NCI-H1694 treated with DMSO at 0.1 percent for 48 hours (cell line): ENCODE measurements at places on chromosomes 11 and 22.

GRCh38 chr11:96357794-96358193, 14.8 kb upstream of the MAML2 start:
- no peak for DNase-seq

GRCh38 chr11:121323046-121323607, 30.6 kb downstream of the SC5D start:
- no peak for DNase-seq

GRCh38 chr11:87116185-87116584, 78.5 kb downstream of the TMEM135 start:
- DNase-seq: no peak

- DNase-seq: no peak
Measured at GRCh38 chr11:34214961-34215805, 109.8 kb downstream of the NAT10 start.

DNA sequence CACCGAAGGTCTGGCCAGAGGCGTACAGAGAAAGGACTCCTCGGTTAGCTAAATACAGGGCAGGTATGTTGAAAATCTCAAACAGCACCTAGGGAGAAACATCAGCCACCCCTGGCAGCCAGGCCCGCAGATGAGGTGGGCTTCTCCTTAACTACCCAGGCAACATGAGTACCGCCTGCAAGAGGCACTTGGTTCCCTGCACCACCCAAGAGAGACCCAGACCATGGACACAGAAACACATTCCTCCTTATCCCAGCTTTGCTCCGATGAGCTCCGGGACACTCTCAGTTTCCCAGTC, 53.0 kb downstream of the DHCR7 start:
- no peak for DNase-seq

DNA sequence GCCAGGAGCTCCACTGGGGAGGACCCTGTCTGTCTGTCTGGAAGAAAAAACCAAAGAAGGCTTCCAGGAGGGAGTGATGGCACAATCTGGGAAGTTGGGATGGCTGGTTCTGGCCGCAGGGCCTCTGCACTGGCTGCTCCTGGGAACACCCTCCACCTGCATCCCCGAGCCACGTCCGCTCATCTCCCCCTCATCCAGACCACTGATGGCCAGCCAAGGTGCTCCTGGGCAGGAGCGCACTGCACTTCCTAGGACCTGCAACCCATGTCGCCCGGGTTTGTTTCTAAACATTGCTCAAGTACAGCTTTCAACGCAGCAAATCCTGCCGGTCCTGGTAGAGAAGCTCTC, 4.9 kb upstream of the IFITM10 start:
- DNase-seq: no peak

DNA sequence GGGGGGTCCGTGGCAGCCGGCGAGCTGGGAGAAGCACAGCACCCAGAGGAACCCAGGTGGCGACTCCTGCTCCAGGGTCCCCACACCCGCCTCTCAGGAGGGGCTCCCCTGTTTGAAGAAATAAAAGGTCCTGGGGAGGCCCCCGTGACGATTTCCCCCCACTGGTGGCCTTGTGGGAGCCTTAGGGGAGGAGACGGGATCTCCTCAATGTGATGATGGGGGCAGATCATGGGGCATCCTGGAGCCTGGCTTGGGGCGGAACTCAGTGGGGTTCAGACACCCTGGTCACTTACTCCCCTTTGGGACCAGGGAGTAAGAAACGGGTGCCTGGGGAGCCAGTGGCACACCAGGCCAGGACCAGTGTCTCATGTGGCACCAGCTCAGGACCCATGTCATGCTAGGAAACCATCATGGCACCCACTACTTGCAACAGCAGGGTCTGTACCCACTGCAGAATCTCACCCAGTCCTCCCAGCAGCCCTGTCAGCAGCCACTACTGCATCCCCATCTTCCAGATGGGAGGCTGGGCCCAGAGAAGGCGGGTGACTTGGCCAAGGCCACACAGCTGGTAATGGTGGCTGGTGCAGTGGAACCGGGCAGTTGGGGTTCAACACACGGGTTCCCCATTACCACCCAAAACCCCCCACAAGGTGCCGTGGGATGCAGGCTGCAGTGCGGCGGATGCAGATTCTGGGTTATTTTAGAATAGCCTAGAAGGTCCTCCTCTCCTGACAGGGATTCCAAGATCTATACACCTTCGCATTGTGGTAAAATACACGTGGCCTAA, 130.7 kb downstream of the CTTN start:
- DNase-seq: no peak

DNA sequence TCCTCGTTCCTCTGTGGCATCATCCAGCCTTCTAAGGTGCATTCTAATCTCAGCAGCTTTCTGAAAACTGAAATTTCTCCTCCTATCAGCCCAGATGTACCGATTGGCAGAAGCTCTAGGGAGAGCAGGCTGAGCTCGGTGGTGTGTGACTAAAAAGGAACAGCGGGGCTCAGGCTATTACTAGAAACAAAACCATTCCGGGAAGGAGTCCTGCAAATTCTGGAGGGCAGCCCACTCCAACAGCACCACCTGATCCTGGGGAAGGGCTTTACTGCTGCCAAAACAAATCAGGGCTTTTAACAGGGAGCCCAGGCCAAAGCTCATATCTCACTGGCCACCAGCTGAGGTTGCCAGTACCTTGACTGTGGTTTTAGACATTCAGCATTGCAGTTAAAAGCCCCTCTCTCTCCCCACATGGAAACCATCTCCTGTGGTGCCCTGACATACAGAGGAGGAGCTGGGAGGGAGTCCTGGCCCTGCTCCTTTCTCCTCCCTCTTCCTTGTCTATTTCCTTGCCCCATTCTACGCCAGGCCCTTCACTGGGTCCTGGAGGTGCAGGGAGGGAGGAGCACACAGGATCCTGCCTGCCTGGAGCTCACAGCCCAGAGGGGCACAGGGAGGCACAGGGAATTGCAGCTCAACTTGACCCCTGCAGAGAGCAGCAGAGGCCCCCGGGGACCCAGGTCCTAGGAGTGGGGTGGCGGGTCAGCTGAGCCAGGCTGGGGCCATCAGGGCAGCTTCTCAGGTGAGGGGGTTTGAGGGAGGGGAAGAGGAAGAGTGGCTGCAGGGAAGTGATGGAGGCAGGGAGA, 889 bp downstream of the PLAAT4 start:
- peak; percentile 87 for DNase-seq

GRCh38 chr11:134150195-134150903, 73.4 kb downstream of the NCAPD3 start:
- DNase-seq: no peak

GRCh38 chr11:95283650-95284049, 52.6 kb upstream of the SESN3 start:
- DNase-seq: no peak

GRCh38 chr22:30161051-30161469, 80.8 kb downstream of the HORMAD2 start:
- no peak for DNase-seq

DNA sequence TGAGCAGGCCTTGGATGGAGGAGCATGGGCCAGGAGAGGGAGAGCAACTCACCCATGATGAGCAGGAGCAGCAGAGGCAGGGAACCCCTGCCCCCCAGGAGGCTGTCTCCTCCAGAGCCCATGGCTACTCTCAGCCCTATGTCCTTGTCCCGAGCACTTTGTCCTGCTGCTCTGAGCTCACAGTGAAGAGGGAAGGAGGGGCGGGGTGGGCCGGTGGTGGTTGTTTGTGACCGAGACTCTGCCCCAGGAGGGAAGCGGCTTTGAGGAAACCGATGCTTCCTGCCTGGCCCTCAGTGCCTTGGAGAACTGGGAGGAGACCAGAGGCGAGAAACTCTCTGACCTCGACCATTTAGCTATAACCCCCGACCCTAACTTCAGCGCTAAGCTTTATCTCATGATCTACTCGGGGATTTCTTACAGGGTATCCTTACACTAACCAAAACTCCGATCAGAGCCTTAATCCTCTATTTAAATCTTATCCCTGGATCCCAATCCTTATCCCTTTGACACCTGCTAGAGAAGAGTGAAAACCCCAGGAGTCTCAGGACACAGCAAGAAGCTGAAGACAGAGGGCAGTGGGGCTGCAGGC, at the start of gene ROBO4:
ROBO4 (minus strand) TSS at position 192 of the 589 bp plus-strand sequence; CDS start at position 122, 70 bp downstream.
- DNase-seq: no peak

DNA sequence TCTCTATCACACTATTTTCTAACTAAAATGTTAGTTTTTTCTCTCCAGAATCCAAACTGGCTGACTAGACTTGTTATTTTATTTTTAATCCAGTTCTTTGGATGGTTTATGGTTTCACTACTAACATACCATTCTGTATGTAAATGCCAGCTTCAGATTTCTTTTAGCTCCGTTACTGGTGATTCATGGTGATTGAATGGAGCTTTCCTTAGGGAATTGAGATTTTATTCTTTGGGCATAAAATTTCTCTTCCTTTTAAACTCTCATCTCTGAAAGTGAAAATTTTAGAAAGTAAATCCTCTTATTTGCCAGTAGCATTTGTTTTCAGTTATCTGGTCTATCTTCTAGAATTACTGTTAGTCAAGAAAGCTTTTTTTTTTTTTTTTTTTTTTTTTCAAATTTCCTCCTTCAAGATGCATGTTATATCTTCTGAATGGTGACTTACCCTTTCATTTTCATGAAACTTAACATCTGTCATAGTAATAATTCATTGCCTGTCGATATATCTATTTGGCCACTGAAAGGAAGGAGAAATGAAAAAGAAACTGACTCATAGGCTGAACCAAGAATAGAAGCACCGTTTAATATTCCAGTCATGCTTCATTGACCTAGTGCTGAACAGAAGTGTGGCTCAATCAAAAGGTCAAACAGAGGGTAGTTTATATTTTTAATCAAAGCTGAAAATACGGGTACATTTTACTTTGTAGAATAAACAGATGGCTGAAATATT, 6.4 kb downstream of the ENDOD1 start:
- DNase-seq: no peak

- no peak for DNase-seq
Measured at GRCh38 chr22:45208696-45208992, 32.0 kb downstream of the KIAA0930 start.

GRCh38 chr11:46541593-46542371, 52.0 kb downstream of the AMBRA1 start:
- DNase-seq: no peak

- no peak for DNase-seq
Measured at GRCh38 chr22:33114565-33114964, 56.4 kb upstream of the SYN3 start.

DNA sequence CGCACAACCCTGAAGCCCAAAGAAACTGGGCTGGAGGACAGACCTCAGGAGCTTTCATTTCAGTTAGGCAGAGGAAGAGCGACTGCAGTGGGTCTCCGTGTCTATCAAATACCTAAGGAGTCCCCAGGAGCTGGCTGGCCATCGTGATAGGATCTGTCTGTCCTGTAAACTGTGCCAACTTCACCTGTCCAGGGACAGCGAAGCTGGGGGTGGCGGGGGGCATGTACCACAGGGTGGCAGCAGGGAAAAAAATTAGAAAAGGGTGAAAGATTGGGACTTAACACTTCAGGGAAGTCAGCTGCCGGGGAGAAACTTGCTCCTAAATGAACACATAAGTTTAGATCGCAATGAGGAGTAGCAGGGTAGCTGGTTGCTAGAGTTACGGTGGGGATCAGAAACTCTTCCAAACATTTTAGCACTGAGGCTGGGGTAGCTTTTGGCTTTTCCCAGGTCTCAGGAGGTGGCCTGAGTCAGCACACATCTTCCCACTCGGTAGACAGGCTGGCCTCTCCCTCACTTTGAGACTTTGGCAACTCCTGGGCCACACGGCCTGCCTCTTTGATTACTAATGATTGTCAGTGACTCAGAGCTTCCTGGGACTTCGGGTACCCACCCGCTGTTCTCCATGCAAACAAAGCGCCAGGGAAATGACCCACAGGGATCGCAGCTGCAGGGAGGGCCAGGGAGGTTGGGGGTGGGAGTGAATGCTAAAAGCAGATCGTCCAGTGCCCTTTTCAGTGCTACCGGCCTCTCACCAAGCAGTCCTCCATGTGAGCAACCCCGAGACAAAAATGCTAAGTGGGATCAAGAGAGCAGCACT, 2.9 kb upstream of the MTFP1 start:
- no peak for DNase-seq

- no peak for DNase-seq
Measured at GRCh38 chr11:34034053-34034452, 17.5 kb upstream of the CAPRIN1 start.

GRCh38 chr11:75273411-75274391, 33.1 kb downstream of the TPBGL start:
- no peak for DNase-seq

DNA sequence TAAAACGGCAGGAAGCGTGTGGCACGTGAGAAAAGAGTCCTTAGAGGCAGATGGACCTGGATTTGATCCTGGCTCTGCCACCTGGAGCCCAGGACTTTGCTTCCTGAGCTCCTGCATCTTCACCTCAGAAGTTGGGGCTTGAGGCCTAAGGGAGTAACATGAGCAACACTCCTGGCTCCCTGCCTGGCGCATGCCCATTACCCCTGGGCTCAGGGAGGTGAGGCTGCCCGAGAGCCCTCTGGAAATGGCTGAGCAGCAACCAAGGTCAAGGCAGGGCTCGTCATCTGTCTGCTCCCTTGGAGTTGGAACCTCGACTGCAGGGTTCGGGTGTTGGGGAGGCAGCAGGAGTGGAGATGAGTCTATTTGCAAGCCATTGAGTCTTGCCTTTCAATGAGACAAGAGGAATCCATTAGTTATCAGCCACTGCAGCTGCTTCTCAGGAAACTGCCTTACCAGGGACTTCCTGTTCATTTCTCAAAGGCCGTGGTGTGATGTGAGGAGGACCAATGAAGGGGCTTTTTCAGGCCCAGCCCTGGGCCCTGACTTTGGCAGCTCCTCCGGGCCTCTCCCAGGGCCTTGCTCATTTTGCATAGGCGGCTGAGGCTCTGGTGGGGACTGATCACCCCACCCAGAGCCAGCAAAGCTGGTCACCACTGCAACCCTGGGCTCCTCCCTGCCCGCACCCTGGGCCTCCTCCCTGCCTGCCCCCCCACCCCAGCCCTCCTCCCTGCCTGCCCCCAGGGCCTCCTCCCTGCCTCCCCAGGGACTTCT, 6.4 kb downstream of the FADS2 start:
- no peak for DNase-seq

DNA sequence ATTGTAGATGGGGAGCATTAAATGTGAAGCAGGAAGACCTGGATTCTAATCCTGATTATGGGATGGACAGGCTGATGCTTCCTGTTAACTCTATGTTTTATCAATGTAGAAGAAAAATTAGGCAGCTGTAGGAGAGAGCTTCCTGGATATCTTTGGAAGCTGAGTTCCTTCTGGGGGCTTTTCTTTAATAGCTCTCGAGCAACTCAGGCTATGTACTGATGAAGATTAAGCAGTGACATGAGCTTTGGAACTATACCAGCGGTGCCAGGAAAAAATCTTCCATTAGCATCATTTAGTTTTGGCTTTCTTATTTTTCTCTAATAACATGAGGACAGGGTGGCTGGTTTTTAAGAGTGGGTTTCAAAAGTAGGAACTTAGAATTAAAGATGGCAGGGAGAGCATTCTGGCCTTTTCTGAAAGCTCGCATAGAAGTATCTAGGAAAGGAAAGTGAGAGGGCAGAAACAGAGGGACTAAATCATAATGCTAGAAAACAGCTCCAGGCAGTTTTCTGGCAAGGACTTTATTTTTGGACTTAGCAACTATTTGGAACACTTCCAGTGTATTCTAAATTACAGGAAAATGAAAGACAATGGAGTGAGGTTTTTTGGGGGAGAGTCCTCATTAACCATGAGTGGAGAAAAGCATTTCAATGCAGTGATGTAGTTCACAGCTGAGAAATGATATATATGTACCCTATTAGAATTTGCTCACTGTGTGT, 69.2 kb upstream of the RRM1 start:
- DNase-seq: no peak
